ENCODE measurements at places on chromosomes 4 and X.

GRCh38 chr4:165177725-165178666 is 29.4 kb upstream of the KLHL2 start:
- DNase-seq = no peak

GRCh38 chrX:1529328-1529727 is 7.7 kb downstream of the P2RY8 start:
- DNase-seq = no peak

GRCh38 chr4:142044271-142044670 is 407.9 kb downstream of the IL15 start:
- DNase-seq = no peak

GRCh38 chr4:65954416-65954815 is 284.1 kb upstream of the EPHA5 start:
- no peak for DNase-seq

- DNase-seq = no peak
Observed at GRCh38 chr4:117704721-117705120, 329.6 kb upstream of the NDST3 start.

DNA sequence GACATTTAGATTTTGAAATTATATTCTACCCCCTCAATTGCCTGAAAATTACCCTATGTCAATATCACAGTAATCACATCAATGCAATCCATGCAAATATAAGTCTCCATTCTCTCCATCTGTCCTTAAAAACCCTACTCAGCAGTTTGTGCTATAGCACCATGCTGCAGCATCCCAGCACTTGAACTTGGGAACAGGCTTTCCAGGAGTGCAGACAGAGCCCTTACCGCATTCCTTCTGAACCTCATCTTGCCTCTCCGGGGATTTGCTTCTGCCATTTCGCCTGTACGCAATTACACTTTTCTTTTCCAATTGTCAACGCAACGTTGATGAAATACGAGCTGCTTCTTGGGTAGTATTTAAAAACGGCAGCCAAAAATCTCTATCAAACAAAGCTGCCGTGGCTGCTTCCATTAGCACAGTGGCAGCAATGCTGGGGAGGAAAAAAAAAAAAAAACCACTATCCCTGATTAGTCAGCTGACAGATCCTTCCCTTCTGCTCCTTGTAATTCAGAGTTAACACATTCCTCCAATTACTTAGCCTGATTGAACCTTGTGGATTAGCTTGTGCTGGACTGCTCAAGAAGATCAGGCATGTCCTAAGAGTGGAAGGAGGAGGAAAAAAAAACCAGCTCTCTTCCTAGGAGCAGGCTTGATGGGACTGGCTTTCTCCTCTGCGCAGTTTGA is 65.6 kb downstream of the MCF2 start:
- DNase-seq = no peak

- DNase-seq = no peak
Observed at GRCh38 chr4:69708211-69708610, 52.2 kb downstream of the SULT1B1 start.

DNA sequence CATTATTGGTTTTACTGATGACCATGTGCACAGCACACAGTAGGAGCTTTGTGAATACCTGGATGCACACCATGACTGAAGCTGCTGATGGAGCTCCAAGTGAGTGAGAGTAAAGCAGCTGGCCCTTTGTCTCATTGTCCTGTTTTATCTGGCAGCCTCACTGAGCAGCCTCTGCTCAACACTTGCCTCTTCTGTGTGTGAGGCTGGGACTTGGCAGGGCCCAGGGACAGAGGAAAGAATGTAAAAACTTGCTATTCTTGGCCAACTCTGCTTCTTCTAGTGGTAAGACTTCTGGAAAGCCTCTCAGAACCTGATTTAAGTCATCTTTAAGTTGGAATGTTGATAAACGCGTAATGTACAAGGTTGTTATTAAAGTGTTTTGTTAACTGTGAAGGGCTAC is 61.4 kb downstream of the BEX1 start:
- no peak for DNase-seq

GRCh38 chrX:19162851-19163250 is 40.6 kb upstream of the ADGRG2 start:
- no peak for DNase-seq

GRCh38 chrX:88284844-88285243 is 462.2 kb upstream of the CPXCR1 start:
- DNase-seq = no peak

- DNase-seq = no peak
Observed at GRCh38 chr4:148025981-148026380, 294.1 kb downstream of the ARHGAP10 start.

- DNase-seq = no peak
Observed at GRCh38 chr4:109701566-109702410, 1.5 kb downstream of the CASP6 start.

DNA sequence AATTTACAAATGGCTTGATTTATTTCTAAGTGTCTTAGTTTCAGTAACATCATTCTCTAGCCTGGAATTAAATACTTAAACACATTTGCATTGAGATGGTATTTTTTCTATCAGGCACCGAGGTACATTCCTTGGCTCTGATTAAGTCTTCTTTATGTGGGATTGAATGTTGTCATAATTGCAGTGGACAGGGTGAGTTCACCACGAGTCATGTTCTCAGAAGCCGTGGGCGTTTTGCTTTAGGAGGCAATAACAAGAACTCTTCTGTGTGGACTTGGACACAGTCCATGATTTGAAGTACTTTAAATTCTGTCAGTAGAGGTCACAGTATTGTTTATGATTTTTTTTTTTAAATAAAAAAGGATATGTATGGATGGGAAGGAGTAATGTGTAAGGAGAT is 57.1 kb upstream of the EFHC2 start:
- no peak for DNase-seq

- DNase-seq = no peak
Observed at GRCh38 chrX:22273714-22274317, 1.1 kb downstream of the CBLL2 start.

- DNase-seq = no peak
Observed at GRCh38 chr4:180641495-180641894, 1601.7 kb upstream of the TENM3 start.

DNA sequence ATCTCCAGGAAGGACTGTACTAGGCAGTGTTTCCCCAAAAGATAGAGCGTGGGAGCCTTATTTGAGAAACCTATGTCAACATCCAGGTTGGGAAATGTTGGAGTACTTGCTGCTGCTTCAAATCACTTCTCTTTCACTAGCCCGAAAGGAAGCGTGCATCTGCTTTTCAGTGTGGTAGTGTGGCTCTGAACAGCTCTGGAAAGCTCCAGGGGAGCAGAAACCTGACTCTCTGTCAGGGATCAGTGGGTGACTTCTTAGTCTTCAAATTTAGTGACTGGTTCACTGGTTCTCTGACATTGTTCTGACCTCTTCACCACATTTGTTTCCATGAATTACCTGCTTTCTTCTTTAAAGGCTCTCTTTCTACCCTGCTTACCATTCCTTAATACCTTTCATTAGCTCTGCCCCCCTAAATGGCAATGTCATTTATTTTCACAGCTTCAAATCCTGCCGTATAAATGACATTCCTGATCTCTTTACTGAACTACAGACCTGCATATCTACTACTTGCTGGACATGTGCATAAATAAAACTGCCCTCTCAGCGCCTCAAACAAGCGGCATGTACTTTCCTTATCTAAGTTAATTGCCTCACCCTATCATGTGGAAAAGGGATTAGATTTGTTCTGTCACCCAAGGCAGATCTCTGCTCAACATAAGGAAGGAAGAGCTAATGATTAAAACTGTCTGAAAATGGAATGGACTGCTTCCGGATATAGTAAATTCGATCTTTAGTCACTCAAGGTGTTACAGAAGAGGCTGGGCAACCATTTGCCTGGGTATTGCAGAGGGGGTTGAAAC is 37.0 kb downstream of the DLG3 start:
- no peak for DNase-seq

GRCh38 chr4:89110986-89111832 is at the start of gene TIGD2:
Gene TIGD2 (plus strand): TSS chr4:89111533. CDS start chr4:89112975, 1,442 bp downstream.
- DNase-seq = peak; percentile 95

- DNase-seq = no peak
Observed at GRCh38 chr4:99054428-99054994, 34.1 kb downstream of the ADH5 start.

- DNase-seq = no peak
Observed at GRCh38 chr4:110033355-110034025, 120.8 kb downstream of the EGF start.

DNA sequence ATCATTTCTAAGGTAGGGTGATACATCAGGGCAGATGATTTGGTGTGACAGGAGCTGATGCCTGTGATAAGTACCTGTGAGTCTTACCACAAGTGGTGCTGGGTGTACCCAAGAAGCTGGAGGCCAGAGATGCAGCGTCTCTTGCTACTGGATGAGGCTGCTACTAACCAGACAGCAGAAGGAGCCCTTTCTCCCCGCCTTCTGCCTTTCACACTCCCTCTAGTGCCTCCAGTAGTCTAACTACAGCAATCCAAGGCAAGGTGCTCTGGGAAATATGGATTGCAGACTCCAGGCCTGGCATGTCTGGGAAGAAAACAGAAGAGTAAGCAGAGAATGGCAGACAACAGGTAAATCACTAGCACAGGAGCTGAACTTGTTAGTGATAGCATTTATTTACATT is 470.8 kb downstream of the NKX6-1 start:
- DNase-seq = no peak

GRCh38 chrX:104745152-104745551 is 179.2 kb downstream of the IL1RAPL2 start:
- no peak for DNase-seq

- DNase-seq = no peak
Observed at GRCh38 chr4:176660561-176660960, 132.2 kb downstream of the VEGFC start.

DNA sequence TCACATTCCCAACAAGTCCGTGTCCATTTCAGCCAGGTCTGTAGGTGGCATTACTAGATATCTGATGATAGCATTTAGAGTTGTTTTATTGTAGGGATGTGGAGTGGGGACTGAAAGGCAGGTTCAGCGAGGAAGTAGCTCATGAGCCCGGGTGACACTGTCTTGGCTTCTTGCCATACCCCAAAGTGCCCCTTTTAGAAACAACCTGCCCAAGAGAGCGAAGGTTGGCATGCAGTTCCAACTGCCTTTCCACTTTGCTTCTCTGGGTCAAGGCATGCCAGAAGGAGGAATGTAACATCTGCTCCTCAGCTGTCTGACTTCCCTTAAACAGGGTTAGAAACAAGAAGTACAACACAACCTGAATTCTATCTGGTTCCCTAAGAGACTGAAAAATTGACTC is 9.0 kb downstream of the GRIA3 start:
- DNase-seq = no peak

DNA sequence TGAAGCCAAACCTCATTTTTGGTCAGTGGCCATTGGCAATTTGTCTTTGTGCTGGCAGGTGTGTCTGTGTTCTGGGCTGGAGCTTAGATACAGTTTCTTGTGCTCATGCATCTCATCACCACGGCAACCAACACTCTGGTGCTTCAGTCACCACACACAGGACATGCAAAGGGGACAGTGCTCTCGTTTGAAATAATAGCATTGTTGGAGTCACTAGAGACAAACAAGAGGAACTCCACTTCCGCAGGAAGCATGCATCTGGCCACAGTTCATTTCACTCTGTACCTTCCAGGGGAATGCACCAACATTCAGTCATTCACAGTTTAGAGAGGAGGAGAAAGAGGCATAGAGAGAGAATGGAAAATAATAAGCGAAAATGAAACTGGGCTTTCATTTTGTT is 267.4 kb downstream of the ANK2 start:
- DNase-seq = no peak

DNA sequence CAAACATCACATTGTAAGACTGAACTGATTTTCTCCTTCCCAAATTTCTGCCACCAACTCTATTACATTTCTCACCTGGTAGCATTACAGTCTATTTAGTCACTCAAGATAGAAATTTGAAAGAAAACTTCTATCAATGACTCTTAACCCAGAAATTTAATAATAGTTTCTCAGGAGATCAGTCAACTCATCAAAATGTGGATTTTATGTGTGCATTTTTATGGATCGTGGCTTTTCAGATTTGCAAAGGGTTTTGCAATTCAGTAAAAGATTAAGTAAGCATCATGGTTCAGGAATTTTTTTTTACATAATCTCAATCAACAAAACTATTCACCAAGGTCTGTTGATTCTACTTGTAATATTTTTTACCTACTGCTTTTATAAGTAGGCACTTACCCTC is 111.1 kb downstream of the CFAP299 start:
- no peak for DNase-seq

- DNase-seq = no peak
Observed at GRCh38 chrX:63283348-63283747, 67.8 kb downstream of the SPIN4 start.

DNA sequence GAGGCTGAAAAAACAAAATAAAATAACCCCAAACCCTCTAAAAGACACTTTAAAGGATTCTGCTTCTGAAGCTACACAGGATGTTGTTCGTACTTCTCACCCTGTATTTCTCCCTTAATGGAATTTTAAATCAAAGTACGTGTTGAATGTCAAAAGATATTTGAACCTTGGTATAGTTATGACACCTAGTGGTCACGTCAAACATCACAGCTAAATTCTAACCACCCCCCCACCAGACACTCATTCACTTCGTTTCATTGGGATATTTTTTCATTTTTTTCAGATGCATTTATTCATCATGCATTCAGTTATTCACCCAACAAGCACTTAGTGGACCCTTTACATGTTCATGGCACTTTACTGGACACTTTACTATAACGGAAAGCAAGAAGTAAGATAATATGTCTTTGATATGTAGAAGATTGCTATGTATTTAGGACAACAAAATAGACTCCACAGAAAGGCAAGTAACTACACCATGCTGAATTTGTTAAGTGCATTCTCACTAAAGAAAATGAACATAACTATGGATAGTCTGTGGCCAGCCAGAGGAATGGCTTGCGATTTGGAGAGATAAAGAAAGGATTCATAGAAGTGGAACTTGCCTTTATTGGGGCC is 62.5 kb upstream of the GPR174 start:
- DNase-seq = no peak

DNA sequence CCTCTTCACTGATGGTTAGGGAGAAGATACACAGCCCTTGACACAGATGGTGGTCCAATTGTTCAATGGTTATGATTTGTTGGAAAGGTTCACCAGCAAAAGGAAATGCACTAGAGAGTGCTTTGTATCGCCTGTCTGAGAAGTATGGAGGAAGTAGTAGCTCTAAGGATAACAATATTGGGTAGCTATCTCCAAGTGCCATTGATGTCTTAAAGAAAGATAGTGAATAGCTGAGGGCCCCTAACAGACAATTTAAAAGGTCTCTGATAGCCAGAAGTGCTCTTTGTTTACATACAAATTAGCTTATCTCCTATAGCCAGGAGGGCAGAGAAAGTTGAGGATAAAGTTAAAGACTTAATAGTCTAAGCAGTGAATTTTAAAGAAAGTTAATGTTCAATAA is 33.9 kb upstream of the BLTP1 start:
- no peak for DNase-seq

GRCh38 chr4:91838181-91838861 is 465.4 kb upstream of the GRID2 start:
- no peak for DNase-seq

DNA sequence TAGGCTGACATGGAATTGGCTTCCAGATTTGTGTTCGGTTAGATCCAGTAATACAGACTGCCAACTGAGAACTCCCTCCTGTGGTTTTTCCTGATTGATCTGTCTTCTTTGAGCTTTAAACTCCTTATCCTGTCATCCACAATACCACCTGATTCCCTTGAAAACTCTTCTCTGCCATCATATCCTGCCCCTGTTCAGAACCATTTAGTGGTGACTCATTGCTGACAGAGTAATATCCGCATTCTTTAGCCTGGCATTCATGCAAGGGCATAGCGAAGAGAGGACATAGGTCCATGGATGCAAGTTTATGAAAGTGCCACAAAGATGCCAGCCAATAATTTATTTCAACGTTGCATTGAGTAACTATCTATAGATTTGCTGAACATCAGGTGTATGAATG is 76.6 kb downstream of the ITIH6 start:
- no peak for DNase-seq

GRCh38 chr4:146059151-146059550 is 116.4 kb upstream of the LSM6 start:
- no peak for DNase-seq
